ENCODE measurements at places on chromosomes 13 and 19.
A peak's percentile ranks its signal among the peaks of the same experiment; 100 is the strongest.

DNA sequence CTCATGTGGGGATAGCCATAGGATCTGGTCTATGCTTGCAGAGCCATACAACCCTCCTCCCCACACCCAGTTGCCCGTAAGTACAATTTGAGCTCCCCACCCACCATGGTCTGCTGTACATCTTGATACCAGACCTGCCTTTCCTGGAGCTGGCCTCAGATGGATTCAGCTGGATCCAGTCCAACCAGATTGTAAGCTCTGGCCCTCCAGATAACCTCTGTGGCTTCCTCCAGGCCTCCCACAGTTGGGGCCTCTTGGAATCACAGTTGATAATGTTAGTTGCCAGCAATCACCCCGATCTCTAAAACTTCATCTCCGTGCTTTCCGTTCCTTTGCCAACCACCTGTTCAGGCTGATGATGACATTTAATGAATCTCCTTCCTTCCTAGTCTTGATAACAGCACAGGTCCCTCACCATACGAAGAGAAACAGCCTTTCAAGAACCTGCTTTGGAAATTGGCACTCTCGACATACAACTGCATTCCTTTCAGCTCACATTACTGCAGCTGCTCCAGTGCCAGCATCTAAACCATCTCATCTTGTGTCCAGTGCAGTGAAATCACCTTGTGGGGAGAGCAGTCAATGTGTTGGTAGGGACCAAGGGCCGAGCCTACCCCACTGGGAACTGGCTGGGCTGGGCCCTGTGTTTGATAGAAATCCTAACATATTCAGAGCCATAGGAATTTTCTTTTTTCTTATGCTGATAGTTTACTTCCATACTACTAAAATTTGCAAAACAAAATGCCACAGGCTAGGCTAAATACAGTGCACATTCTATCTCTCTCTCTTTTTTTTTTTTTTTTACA, 15.1 kb upstream of the FOXO1 start:
- peak; percentile 30 for DNase-seq

- DNase-seq: no peak
These were observed 43.5 kb downstream of the METTL21C start for GRCh38 chr13:102651392-102651791.

DNA sequence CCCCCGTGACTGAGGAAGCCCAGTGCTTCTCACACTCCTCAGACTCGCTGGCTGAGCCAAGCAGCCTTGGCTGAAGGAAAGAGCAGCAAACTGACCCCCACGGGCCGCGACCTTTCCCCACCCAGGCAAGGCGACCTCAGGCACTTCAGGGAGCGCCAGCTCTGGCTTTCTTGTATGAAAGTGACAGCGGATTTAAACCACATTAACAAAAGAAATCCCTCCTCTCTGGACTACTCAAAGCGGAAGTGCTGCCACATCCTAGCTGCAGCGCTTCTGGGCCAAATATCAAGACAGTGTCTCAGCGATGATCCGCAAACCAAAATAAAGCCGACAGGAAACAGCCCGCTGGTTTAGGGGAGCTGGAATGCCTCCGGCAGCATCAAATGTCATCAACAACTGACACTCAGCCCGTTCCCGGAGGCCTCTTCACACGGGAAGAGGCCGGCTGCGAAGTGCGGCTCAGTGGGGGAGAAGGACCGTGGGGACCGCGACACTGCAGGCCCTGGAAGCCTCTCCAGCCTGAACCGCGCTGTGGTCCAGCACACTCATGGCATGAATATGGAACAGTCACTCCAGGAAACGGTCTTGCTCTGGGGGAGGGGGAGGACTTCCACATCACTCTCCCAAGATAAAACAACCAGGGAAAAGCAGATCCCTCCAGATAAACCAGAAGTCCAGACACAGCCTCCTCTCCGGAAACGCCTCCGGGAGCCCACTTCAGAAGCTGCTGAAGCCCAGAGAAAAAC, 1.4 kb downstream of the RASA3 start:
- DNase-seq: peak; percentile 83

GRCh38 chr13:73107481-73107880, 48.7 kb downstream of the KLF5 start:
- DNase-seq: no peak

GRCh38 chr13:35388441-35389355, 87.8 kb downstream of the MAB21L1 start:
- DNase-seq: no peak

DNA sequence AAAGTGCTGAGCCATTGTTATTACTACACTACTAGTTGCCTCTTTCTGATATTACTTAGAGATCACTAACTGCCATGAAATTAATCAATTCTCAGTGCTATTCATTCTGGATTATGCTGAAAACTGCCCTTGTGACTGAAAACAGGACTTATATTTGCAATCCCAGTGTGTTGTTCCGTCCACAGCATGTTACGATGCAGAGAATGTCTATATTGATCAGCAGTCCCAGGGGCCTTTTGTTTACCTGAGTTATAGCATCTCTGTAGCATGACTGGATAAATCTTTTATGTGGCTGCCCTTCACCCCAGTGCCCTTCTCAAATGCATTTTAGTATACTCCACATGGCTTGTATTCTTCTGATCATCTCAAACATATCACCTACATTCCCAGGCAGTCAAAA, 251.0 kb downstream of the GPC5 start:
- no peak for DNase-seq

DNA sequence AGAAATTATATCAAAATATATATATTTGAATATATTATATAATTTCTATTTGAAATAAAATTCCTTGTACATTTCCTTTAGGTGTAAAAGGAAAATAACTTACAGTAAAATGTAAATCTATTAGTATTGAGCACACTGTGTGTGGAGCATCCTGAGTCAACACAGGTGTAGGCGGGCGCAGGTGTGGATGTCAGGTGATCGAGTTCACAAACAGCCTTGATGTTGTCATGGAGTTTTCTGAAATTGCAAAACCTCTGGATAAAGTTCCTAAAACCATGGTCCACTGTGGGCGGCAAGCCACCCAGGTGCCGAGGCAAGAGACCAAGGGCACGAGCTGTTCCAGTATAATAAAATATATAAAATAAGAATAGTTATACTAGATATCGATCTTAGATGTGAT, 27.7 kb upstream of the MCF2L start:
- DNase-seq: no peak

DNA sequence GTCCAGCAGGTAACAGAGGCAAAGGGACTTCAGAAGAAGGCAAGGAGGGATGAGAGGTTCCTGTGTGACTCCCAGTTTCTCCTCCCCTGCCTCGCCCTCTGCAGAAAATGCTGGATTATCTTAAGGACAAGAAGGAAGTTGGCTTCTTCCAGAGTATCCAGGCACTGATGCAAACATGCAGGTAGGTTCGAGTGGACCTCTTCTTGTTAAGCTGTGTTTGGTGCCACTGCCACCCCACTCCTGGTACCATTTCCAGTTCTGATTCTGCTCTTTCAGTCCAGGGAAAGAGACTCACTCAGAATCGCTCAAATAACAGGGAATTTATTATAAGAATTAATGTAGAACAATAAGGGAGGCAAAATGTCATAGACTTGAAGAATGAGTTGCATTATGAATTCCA, 82.5 kb downstream of the MAP4K1 start:
- no peak for DNase-seq

- DNase-seq: no peak
These were observed 6.9 kb upstream of the ICAM4 start for GRCh38 chr19:10279737-10280442.

DNA sequence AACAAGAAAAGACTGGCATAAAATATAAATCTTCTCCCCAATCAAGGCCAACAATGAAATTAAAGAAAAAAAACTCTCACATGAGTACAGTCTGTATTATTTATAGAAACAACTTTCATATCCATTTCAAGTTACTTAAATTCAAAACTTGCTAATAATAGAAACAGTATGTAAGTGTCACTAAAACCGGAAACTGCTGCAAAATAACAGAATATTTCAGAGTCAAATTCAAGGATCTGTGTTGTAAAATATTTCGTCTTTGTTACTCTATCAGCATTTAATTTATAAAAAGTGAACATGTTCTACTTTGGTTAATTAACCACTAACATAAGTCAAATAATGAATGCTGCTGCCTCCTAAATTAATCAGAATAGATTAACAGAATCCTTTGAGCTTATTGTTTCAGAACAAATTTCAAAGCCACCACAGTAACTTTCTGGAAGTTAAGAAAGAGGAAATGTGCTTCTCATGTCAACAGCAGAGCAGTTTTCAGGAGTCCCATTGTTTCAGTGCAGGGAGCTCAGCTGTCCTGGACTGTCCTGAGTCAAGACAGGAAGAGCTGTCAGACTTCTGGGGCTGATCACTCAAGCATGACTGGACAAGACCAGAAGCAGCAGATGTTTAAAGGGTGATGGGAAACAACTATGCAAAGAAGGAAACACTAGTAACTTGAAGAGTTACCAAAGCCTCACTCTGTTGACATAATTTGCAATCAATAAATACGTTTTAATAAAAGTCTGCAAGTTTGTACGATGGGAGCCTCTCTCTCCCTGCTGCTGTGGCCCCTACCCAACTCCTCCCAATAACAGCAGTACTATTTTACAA, 76.9 kb downstream of the FOXO1 start:
- DNase-seq: peak; percentile 71

DNA sequence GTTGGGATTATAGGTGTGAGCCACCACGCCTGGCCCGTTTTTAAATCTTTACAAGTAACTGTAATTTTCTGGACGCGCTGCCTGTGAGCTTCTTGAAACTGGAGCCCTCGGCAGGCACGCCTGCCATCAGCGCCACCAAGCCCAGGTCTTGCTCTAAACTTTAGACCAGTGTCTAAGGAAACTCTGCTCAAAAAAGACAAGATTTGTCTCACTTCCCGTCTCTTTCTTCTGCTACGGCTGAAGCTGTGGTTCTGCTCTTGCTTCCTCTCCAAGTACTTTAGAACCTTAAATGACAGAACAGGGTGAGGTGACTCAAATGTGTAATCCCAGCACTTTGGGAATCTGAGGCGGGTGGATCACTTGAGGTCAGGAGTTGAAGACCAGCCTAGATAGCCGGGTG, 24.9 kb downstream of the RCN3 start:
- no peak for DNase-seq

DNA sequence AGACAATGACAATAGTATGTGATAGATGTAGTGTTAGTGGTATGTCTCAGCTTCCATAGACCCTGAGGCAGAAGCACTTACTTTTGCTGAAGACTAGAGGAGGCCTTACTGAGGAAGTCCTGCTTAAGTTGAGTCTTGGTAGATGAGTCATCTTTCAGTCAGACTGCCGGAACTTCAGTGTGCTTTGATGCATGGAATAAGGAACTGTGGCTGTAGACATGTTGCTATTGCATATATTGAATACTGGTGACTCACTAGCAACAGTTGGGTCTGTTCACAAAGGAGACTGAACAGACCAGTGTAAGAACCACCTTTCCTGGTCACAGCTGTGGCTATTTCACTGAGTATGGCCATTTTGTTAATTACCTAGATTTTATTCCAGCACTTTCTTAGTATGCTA, 1000.6 kb downstream of the OLFM4 start:
- peak; percentile 20 for DNase-seq

- no peak for DNase-seq
These were observed 3.4 kb upstream of the SLC44A2 start for GRCh38 chr19:10621966-10622365.

DNA sequence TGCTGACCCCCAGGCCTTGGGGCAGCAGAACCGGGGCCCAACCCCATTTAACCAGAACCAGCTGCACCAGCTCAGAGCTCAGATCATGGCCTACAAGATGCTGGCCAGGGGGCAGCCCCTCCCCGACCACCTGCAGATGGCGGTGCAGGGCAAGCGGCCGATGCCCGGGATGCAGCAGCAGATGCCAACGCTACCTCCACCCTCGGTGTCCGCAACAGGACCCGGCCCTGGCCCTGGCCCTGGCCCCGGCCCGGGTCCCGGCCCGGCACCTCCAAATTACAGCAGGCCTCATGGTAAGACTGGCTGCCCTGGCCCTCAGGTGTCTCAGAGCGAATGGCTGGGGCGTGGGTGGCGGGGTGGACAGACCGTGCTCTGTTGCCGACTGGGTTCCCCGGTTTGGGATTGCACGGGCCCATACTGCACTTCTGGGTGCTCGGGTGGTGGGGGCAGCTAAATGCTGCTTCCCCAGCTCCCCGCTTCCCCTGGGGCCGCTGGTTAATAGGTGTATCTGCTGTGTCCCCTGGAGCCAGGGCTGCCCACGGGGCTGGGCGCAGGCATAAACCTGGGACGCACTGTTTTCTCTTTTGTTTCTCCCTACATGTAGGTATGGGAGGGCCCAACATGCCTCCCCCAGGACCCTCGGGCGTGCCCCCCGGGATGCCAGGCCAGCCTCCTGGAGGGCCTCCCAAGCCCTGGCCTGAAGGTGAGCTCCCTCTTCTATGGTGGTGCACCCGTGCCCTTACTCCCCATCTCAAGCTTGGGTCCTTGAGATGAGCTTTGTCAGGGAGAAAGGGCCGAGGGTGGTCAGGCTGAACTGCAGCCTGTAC, 25.7 kb downstream of the SMARCA4 start:
- DNase-seq: no peak

GRCh38 chr19:43936188-43936587, 1.1 kb upstream of the ZNF45 start:
- no peak for DNase-seq

DNA sequence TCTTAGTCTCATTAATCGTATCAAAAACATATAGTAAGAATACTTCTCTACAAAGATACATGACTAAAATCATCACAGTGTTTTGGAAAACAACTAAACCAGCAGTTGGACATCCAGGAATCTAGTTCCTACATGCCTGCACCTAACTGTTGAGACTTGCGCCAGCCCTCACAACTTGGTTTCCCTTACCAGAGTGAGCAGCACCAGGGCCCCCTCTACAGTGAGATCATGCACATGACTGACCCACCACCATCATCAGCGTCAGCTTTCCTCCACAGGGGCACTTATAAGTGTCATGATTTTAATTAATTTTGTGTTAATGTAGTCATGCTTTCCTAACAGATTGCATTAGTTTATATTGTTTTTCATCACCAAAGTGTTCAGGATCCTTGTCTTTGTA, 1322.0 kb downstream of the EFNB2 start:
- DNase-seq: no peak
